IPS-NIHi11 (cell line): ENCODE measurements at places on chromosomes 6 and 20.

GRCh38 chr20:59120491-59120890, 43.1 kb upstream of the ZNF831 start:
- DNase-seq: no peak

DNA sequence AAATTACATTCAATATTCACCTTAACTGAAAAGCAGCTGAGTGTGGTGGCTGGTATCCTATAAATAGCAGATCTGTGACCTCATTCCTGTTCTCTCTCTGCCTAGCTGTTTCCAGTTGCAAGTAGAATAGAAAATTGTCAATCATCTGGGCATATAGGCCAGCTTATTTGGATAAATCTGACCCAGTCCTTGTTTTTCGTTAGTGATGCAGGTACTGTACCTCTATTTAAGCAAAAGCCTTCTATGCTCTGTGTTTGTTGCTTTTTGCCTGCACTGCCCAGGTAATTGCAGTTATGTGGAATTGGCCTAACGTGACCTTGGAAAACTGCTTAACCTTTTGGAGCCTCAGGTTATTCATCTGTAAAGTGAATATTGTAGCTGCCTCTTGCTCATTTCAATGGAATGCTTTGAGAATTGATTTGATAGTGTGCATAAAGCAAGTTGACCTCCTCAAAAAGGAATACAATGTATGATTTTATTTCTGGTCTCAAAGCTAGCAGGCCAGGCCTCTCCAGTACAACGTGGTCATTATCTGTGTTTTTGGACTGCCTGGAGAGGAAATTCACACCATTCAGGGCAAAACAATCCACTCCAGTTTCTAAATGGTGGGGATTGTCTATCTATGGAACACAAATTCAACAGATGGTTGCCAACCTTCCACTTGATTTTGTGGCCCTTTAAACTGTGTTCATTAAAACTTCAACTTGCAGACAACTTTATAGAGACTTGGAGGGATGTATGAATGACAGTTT, 508.7 kb upstream of the CITED2 start:
- no peak for DNase-seq

DNA sequence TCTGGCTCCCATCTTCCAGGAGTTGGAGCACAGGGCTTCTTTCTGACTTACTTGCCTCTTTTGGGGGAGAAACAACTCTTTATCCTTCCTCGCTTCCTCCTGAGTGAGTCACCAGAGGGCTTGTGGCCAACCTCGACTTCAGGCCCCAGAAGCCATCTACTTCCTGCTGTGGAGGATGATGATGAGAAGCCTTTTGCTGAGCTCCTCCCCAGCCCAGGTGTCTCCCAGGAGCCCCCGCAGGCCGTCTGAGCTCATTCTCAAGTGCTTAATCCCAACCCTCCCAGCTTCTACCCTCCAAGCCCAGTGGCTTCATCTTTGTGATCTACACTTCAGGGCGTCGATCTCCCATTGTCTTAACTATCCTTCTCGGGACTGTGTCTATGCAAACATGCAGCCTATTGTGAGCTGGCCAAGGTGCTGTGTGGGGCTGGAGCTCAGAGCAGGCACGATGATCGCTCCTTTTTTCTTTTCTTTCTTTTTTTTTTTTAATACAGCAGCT, 27.9 kb downstream of the SDCBP2 start:
- peak; percentile 69 for DNase-seq

DNA sequence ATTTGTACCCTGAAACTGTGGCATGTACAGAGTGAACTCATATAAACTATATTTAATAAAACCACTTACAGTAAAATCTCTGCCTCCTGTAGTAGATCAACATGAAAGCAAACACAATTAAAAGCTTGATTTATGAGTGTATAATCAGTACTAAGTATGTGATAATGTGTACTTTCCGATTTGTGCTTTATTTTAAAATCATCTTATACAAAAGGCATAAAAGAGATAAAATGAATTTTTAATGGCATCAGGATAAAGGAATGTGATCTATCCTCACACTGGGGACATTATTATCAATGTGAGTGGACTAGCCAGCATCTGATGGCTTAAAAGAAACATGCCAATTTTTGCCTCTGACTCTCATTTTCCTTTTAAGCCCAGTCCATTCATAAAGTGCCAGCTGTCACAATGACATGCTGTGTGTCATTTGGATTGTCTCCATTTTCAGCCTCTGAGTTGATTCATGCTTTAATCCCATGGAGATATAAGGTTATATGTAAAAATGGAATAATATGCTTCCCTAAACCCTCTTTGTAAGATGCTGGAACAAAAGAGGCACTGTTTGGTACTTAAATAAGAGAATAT, 831.6 kb upstream of the EYS start:
- no peak for DNase-seq

DNA sequence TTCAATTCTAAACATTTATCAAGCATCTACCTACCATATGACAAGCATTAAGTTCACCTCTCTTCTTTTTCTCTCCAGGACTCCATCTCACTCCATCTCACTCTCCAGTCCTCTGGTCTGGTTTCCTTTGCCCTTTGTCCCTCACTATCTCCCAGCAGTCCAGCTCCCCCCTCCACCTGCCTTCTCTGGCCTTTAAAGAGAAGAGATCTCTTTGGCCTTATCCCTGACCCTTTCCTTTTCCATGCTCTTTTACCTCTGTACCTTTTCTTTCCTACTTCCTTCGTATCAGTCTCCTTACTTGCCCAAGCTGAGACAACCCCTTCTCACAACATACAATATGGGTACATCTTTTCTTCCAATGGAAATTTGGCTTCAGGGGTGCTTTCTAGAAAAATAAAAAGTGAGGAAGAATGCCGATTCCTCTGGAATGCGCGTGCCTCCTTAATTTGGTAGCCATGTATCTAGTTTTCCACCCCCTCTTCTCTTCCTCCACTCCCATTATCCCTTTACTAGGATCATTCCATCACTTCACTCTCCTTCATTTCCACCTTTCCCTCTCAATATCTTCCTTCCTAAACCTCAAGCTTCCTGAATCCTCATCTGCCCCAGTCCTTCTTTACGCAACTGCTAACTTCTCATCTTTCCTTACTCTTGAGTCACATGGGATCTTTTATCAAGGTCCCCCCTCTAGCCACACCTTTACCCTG, 745 bp upstream of the AGPAT1 start:
- DNase-seq: no peak

DNA sequence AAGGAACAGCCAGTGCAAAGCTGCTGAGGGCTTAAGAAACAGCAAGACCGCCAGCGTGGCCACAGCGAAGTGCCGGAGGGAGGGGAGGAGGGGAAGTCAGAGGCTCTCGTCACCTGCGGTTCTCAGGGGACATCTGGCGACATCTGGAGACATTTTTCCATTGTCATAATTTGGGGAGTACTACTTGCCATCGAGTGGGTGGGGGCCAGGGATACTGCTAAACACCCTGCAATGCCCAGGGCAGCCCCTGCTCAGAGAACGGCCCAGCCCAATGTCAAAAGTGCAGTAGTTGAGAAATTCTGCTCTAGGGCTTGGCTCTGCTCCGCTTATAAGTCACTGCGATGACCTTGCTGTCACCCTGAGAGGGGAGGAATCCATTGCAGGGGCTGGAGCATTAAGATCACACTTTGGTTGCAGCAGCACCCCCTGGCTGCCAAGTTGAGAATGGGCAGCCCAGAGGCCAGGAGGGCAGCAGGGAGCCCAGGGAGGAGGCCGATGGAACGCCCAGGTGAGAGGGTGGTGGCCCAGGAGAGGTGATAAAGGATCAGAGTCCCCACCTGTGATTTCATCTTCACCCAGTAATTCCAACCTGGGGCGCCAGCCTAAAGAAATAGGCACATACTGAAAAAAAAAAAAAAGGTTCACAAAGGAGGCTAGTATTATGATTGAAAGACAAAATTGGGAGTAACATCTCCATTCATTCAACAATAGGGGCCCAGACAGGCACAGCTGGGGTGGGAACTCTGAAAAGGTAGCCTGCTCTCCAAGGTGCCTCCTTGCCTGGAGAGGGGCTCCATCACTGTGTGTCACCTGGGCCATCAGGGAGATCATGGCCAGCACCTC, 218.2 kb downstream of the BMP7 start:
- DNase-seq: peak; percentile 87

DNA sequence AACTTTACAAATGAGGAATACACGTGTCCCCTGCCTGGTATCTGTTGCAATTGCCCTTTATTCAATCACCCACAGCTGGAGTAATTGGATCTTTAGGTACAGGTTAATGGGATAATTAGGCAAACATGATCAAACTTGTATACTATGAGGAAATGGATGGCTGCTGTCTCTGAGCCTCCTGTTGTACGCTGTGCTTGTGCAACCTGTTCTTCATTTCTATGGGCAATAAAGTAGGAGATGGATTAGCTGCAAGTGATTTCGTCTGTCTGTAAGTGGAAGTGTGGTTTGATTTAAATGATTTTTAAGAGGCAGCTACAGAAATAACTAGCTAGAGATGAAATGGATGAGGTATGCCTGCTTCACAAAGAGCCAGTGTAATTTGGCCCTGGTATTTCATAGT, 474.1 kb downstream of the RNF144B start:
- DNase-seq: no peak

DNA sequence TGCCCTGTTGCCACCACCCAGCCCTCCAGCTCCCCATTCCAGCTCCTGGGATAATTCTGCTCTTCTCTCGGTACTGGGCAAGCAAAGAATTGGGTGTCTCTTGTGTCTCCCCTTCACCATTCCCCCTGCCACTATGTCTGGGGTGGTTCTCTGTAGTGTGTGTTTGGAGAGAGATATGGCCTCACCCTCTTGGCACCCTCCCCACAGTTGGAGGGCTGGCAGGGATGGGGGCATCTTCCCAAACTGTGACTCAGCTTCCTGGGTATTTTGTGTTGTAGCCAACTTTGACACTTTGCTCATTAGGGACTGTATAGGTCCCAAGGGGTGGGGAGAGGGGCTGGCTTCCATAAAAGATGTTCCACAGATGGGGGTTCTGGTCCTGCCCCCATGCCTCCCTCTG, 1.7 kb downstream of the TNXB start:
- DNase-seq: no peak

GRCh38 chr6:143110572-143110971, 49.9 kb downstream of the AIG1 start:
- no peak for DNase-seq

- no peak for DNase-seq
Observed at GRCh38 chr6:45265246-45265645, 62.9 kb upstream of the RUNX2 start.

DNA sequence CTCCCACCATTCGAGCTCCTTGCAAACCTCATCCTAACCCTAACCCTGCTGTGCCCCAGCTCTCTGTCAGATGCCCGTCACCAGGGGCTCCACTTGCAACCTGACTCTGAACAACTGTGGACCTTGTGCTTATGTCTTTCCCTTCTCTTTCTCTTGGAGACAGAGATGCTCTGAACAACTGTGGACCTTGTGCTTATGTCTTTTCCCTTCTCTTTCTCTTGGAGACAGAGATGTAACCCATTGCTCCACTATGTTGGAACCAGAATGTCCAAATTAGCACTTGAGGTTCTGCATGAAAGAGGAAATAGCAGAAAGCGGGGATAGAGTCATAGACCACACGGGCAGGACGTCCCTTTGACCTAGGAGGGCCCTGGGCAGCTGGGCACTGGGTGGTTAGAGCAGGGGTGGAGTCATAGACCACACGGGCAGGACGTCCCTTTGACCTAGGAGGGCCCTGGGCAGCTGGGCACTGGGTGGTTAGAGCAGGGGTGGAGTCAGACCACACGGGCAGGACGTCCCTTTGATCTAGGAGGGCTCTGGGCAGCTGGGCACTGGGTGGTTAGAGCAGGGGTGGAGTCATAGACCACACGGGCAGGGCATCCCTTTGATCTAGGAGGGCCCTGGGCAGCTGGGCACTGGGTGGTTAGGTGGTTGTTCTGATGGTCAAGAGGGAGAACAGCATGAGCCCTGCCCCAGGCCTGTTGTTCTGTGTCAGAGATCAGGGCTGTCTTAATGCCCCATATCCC, 22.2 kb downstream of the PCMTD2 start:
- DNase-seq: no peak

- no peak for DNase-seq
Observed at GRCh38 chr20:1897541-1897940, 2.3 kb downstream of the SIRPA start.

GRCh38 chr6:6557886-6558285, 30.6 kb upstream of the LY86 start:
- no peak for DNase-seq

DNA sequence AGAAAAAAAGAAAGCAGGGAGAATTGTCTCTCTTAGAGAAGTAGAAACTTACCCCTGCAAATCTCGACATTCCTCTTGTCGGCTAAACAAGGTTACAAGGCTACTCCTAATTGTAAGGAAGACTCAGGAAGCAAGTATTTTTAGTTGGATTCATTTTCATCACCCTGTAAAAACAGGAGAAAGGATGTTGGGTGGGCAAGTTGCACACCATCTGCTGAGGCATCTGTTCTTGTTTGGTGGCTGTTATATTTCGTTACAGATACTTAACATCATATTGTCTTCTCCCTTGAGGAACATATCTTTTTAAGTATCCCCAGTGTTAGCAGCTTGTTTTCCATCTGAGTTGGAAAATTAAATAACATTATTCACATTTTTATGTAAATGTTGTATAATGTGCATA, 187.5 kb downstream of the PLCB4 start:
- no peak for DNase-seq

GRCh38 chr6:29924287-29924686, 18.0 kb upstream of the HLA-A start:
- DNase-seq: no peak

GRCh38 chr6:37260444-37260843, 2.5 kb upstream of the TMEM217 start:
- DNase-seq: no peak

DNA sequence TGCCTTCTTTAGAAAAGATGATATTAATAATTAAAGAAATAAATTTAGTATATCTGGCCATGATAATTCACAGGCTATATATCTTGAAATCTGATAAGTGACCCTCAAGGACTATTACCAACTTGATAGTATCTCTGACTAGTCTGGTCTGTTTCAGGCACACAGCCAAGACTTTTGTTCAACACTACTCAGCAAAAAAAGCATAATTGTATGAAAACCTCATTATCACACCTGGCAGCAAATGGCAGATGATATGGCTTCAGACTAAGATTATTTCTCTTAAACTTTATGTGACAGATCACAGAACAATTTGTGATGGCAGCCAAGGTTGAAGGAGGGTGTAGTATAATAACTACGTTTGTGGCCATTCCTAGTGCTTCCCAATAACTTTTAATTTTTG, 114.7 kb downstream of the RWDD2A start:
- no peak for DNase-seq

GRCh38 chr6:3750317-3751076, 1.0 kb downstream of the PXDC1 start:
- DNase-seq: peak; percentile 64

- no peak for DNase-seq
Observed at GRCh38 chr6:20777801-20778200, 243.5 kb downstream of the CDKAL1 start.

- DNase-seq: no peak
Observed at GRCh38 chr6:96795481-96795880, 41.8 kb downstream of the GPR63 start.

- no peak for DNase-seq
Observed at GRCh38 chr6:137861550-137862337, 5.3 kb upstream of the TNFAIP3 start.
